RKO (cell line): ENCODE measurements at places on chromosomes 16 and 17.

GRCh38 chr17:49031965-49032928 is 35.1 kb downstream of the IGF2BP1 start:
- peak; percentile 84 for DNase-seq

GRCh38 chr16:7398536-7398935 is 65.9 kb downstream of the RBFOX1 start:
- DNase-seq = no peak

- DNase-seq = no peak
These were observed 60.5 kb downstream of the NF1 start for GRCh38 chr17:31155208-31155810.

- DNase-seq = no peak
These were observed 191.1 kb upstream of the TBX2 start for GRCh38 chr17:61208301-61209105.

DNA sequence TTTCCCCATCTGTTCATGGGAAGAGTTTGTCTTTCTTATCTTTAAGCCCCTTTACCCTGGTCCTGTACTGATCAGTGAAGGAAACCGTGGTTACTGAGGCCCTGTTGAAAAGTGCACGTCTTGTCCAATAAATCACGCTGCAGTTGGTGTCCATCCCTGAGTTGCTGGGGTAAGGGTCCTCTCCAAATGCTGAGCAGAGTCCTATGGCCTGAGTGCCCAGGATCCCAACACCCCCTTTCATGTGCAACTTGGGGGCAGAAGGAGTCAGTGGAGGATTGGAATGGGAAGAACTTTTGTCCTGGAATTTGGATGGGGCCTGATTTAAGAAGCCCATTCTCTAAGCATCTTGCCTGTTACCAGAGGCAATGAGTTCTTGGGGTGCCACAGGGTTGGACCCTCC is 7.0 kb upstream of the TBX2 start:
- DNase-seq = no peak

DNA sequence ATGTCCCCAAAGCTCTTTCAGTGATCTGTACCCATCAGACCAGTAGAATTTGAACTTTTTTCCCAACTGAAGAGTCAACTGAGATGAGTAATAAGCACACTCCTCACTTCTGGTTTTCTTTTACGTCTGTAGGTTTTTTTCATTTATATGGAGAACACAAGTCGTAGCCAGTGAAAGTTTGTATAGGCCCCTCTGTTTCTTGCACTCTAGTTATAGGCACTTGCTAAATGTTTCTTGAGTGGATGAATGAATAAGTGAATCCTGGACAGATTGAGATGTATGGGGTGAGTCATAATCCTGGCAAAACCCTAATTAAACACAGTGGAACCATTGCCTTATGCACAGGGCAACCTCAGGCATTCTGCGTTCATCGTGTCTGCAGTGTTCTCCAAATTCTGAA is 193.7 kb upstream of the TBX2 start:
- DNase-seq = no peak

- no peak for DNase-seq
These were observed 22.4 kb downstream of the PLD6 start for GRCh38 chr17:17183744-17184143.

- peak; percentile 88 for DNase-seq
These were observed 219.7 kb downstream of the TMEM114 start for GRCh38 chr16:8370374-8371270.

DNA sequence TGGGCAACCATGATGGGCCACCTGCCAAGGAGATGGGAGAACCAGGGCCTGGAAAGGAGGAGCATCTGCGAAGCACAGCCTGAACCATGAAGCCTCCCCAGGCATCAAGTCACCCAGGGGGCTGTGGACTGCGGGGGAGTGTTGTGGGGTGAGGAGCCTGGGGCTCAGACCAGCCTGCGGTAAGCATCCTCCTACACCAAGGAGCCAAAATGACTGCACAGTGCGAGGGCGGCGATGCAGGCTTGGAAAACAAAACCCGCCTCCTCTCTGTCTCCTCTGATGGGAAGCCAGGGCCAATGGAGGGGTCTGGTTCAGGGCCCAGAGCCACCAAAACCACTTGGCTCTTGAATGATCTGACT is 18.1 kb upstream of the MAF start:
- no peak for DNase-seq

DNA sequence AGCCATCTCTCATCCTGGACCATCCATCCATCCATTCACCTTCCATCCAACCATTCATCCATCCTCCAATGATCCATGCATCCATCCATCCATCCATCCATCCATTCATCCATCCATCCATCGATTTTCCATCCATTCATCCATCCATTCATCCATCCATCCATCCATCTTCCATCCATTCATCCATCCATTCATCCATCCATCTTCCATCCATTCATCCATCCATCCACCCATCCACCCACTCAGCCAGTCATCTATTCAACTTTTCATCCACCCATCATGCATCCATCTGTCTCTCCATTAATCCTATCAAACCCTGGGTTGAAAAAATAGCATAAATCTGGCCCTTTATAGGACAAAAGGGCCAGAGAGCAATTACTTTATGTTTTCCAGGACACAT is 158.3 kb upstream of the WSCD1 start:
- DNase-seq = no peak

GRCh38 chr16:63876103-63876502 is 1245.8 kb downstream of the CDH11 start:
- no peak for DNase-seq

- no peak for DNase-seq
These were observed 27.6 kb downstream of the CLTC start for GRCh38 chr17:59647288-59647687.

DNA sequence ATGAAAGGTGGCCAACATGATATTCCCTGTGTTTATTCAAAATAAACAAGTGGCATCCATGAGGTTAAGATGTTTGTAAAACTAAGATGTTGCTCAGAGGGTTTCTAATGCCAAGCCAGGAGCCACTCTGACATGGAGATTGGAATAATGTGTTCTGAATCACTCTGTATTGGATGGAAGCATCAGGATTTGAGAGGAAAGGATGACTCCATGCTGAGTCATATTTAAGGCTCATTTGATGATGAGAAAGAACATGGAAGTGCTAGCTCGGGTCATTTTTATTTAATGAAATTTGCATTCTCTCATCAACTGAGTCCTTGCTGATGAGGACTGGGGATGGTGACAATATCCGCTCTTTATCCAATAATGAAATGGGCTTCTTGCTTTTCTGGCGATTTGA is 6.2 kb downstream of the VAT1L start:
- DNase-seq = peak; percentile 78

GRCh38 chr17:70308618-70309017 is 139.3 kb downstream of the KCNJ2 start:
- DNase-seq = no peak

DNA sequence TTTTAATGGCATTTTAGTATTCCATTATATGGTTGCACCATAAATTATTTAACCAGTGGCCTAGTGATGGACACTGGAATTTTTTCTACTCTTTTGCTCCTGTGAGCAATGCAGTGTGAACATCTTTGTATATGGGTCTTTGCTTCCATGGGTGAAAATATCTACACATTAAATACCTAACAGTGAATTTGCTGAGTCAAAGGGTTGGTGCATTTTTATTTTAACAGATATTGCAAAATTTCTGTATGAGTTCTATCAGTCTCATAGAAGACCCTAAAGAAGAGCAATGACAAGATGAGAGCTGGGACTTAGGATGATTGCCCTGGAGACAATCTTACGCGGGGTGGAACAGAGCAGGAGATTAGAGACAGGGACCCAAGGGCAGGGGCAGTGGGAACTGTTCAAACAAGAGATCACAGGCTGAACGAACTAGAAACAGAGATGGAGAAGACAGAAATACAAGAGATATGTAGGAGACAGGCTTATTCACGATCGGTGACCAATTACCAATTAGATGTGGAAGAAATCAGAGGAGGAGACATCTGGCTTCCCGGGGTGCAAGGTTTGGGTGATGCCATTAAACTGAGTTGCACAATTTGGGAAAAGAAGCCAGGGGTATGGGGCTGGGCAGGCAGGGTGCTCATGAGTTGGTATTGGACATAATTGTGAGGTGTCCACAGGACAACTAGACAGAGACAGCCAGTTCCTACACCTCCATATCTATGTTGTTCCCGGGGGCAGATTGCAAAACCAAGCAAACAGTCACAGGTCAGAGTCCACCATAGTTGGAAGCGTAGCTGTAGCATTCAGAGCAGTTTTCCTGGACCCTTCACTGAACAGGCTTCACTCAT is 39.9 kb upstream of the LONP2 start:
- DNase-seq = no peak

DNA sequence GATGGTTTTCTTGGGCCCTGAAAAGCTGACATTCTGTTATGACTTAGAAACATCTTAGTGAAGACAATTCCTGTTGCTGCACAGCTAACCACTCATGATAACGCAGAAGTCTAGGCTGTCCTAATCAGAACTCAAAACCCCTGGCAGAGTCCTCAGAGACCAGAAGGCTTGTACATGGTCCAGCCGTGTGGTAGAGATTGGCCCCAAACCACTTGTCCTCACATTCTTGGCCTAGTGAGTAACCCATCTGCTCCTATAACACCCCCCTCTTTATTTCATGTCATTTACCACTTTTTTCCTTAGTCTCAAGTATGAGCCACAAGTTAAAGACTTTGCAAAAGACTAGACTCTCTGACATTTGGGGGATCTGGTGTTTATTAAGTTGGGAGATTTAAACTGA is 116.5 kb upstream of the ADAMTS18 start:
- no peak for DNase-seq

DNA sequence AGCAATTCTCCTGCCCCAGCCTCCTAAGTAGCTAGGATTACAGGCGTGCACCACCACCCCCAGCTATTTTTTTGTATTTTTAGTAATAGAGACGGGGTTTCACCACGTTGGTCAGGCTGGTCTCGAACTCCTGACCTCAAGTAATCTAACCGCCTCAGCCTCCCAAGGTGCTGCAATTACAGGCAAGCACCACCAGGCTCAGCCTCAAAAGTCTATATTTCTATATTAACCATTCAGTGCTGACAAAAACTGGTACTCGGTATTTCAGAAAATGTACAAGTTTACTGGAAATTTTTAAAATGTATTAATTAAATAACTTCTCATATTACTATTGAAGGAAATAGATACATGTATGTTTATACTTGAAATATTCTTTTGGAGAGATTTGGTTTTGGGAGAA is 1.4 kb upstream of the HEXD start:
- DNase-seq = peak; percentile 56

GRCh38 chr17:60094754-60095153 is 16.0 kb upstream of the HEATR6 start:
- no peak for DNase-seq

DNA sequence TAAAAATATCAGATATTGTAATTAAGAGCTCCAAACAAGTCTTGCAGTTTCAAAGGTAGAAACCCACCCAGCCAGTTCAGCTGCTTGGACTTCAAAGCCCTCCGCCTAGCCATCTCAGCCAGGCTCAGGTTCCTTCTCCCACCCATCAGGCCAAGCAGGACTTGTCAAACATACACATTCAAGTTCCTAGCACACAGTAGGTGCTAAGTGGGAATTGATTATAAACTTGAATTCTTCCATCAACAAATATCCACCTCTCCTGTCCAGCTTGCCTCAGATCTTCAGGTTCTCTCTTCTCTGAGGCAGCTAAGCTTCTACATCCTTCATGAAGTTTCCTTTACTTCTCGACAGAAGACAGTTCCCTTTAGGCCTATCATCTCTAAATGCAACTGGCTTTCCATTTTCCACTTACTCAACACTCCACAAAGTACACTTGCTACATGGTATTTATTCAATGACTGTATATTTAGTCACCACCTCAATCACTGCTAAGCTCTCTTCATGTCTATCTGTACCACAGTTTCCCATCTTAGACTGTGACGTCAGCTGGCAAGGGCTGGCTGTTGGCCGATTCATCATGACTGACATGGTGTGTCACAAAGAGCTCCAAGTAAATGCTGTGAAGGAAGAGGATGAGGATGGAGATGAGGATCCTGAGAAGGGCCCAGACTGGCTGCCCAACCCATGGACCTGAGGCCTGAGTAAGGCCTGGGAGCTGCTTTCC is 13.3 kb upstream of the COG7 start:
- DNase-seq = peak; percentile 96

DNA sequence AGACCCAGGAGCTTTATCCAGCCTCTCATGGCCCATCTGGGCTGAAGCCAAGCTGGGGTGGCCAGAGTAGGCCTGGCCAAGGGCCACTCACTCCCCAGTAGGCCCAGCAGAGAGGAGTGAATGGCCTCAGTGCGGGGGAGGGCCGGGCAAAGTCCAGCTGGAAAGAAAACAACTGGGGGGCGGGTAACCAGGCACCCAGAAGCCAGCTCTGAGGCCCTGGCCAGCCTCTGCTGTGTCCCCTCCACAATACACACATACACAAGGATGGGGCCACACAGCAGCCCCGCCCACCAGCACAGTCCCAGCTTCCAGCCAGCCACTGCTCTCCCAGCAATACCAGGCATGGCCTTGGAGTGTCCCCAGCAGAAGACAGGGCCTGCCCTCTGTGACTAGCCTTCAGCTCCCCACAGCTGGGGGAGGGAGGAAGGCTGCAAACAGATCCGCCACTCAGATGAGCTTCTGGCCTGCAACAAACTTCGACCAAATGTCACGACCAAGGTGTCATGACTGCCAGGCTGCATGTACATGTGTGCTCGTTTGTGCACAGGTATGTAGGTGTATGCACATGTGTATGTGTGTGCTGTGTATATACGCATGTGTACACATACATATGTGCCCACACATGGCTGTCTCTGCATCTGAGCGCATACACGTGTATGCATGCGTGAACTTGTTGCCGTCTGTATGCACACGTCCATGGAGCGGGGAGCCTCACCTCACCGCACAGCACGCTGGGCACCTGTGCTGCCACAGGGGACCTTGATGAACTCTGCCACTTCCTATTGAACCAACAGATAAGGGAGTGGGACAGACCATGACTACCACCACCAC is 5.0 kb downstream of the CARHSP1 start:
- DNase-seq = peak; percentile 42

GRCh38 chr17:31412511-31412910 is 21.0 kb downstream of the RAB11FIP4 start:
- DNase-seq = no peak

GRCh38 chr16:57531635-57532265 is 4.6 kb downstream of the CCDC102A start:
- DNase-seq = no peak

GRCh38 chr16:12794486-12795387 is 8.9 kb downstream of the CPPED1 start:
- DNase-seq = no peak

GRCh38 chr17:82059272-82060000 is 6.2 kb downstream of the DUS1L start:
- DNase-seq = no peak

DNA sequence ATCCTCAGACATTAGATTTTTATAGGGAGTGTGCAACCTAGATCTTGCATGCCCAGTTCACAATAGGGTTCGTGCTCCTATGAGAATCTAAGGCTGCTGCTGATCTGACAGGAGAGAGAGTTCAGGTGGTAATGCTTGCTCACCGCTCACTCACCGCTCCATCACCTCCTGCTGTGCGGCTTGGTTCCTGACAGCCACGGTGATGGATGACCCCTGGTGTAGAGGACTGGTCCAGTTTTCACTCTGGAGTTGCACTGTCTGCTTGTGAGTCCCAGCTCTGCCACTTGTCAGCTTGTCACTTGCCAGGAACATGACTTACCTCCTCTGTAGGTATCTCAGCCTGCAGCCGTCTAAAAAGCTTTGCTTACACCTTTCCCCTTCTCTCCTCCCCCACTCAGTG is 214.6 kb downstream of the SNX29 start:
- DNase-seq = no peak
